Stimulated activated CD4-positive, alpha-beta T cell treated with anti-CD3 and anti-CD28 coated beads, Interleukin-12 subunit alpha, Interleukin-12 subunit beta, amount 100 ng/mL, for 24 hours (primary cell): ENCODE measurements at places on chromosomes 7 and 10.

GRCh38 chr10:98349508-98349922, 65.5 kb downstream of the PYROXD2 start:
- DNase-seq = no peak

- DNase-seq = no peak
These were observed 1.9 kb downstream of the CRYGN start for GRCh38 chr7:151437866-151438516.

DNA sequence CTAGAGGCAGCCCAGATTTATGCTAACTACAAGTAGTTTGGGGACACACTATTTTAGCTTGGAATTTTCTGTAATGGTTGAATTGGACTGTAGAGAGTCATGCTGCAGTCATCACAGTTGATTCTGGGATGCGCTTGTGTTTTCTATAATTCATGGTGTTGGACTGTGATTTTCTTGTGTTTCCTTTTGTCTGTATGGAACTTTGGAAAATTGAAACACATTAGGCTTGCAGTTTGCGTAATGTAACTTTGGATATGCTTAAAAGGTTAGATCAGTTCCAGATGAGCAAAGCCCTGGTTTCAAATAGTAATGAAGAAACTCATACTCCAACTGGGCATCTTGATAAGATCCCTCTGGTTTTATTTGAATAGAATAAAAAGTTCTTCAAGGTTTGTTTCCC, 502.2 kb downstream of the ARL4A start:
- no peak for DNase-seq

DNA sequence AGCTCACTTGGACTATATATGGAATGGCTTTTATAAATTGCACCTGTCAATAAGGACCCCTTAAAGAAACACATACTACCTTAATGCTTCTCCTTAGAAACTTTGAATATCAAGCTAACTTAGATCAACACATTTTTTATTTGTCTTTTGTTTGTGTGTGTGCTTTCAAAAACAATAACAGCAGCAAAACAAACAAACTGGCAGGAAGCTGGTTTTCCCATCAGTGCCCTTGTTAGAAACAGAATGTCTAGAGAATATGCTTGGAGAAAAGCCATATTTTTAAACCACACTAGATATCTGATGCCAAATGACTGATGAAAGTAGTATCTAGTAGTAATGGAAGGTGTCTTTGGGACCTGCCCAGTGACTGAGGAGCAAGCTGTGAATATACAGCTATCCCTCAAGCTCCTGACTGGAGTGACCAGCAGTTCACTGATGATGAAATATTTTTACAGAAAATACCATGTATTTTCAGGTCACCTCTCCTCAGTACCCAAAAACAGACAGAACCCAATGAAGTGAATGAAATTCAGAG, 1.0 kb downstream of the PDE1C start:
- no peak for DNase-seq

GRCh38 chr7:33832271-33832721, 73.0 kb upstream of the BMPER start:
- DNase-seq = no peak

DNA sequence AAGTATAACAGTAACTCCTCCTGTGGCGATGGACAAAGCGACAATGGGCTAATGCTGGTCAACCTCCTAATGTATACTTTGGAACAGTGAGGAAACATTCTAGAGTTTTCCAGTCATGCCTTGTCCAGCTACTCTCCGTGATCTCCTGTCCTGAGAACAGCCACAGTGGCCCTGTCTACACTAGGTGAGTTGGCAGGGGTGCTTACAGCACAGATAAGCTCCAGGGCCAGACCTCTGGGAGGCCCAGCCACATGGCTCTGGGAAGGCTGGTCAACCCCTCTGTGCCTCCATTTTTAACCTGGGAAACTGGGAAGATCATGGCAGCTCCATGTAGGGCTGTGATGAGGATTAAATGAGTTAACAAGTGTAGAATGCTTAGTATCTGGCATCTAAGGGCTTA, 57.0 kb downstream of the CLEC2L start:
- no peak for DNase-seq

DNA sequence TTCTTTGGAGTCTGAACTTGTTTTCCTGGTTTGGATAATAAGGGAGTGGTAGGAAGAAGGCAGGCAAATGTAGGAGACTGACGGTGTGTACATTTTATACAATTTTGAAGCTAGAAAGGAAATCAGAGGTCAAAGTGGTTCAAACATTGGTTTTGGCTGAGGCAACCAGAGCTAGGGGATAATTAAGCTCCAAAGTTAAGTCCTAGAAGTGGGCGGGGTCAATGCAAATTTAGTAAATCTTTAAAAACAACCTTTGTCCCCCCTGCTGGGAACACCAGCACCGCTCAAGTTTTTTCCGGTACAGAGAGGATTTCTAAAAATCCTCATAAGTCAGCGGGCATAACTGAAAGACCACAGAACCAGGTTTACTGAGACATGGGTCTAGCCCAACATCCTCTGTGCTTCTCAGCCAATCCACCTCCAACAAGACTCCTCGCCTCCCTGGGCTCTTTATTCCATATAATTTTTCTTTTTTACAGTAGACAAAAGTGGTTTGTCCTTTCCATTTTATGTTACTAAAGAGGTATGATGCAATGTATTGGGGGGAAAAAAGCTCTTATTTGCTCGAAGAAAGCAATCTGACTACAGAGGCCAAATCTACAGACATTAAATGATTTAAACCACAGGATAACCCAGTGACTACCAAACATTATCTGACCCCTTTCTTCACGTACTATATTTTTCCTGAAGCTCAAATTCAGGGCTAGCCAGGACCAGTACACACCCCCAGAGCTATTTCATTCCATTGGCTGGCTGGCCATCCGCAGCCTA, 1.6 kb downstream of the GLUD1 start:
- DNase-seq = peak; percentile 15

DNA sequence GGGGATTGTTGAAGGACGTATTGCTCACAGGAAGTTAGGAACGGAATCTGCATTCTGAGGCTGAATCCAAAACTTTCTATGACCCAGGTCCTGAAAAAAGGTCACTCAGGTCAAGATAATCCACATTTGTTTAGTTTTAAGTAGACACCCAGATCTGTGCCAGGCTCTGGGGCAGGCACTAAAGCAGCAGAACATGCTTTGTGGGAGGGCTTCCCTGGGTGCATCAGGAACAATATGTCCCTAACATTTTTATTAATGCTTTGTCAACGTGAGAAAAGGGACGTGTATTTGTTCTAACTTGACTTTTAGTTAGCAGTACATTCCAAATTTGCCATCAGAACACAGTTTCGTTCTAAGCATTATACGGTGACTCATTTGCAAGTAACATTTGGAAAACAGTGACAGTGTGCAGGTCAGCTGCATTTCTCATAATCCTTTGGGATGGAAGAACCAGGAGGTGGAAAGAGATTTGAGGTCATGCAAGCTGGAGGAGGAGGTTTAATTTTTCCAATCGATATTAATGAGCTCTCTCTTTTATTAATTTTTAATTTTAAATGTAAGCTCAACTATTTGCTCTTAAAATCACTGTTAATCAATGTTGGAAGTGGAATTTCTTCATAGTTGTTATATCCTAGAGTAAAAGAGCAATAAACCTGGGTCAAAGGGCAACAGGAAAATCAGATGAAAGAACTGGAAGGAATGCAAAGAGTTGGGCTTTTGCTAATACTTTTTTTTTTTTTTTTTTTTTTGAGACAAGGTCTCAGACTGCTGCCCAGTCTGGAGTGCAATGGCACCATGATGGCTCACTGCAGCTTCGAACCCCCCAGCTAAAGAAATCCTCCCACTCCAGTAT, 35.0 kb downstream of the TAS2R41 start:
- no peak for DNase-seq

DNA sequence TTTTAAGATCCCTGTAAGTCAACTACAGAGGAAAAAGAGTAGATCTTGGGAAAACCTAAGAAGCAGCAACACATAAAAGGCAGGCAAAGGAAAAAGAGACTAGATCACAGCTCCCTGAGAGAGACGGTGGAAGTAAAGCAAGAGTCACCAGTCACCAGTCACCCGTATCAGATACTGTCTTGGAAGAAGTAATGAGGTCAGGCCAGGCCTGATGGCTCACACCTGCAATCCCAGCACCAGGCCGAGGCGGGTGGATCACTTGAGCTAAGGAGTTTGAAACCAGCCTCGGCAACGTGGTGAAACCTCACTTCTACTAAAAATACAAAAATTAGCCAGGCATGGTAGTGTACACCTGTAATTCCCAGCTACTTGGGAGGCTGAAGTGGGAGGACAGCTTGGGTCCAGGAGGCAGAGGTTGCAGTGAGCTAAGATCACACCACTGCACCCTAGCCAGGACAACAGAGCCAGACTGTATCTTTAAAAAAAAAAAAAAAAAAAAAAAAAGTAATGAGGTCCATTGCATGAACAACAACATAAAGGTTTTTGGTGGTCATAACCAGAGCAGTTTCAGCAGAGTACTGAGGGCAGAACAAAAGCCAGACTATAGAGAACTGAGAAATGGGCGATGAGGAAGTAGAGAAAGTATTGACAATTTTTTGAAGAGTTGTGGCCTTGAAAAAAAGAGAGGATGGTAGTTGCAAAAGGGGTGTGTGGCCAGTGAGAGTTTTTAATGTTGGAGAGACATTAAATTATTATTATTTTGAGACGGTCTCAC, 16.9 kb downstream of the ZNF713 start:
- no peak for DNase-seq

- DNase-seq = no peak
These were observed 119.1 kb upstream of the PHYHIPL start for GRCh38 chr10:59057345-59057744.

GRCh38 chr7:102165136-102165535, 121.5 kb upstream of the SH2B2 start:
- DNase-seq = no peak

GRCh38 chr7:117844678-117845077, 28.6 kb downstream of the CTTNBP2 start:
- DNase-seq = no peak

DNA sequence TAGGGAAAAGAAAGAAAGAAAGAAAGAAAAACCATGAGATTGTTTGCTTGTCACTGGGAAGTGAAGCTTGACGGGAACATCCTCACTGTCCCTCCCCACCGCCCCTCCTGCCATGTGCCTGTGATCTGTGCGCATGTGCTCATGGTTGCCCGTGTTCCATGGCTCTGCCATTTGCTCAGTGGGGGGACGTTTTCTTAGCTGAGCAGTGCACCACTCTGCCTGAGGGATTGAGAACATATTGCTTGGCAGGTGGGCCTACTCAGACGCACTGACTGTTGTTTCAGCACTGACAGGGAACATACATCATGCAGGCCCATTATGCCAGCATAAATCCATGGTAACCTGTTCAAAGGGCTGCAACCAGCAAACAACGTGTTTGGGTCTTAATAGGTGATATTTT, 747.9 kb upstream of the GALNT17 start:
- DNase-seq = no peak
